ENCODE measurements at places on chromosomes 7 and 10.

DNA sequence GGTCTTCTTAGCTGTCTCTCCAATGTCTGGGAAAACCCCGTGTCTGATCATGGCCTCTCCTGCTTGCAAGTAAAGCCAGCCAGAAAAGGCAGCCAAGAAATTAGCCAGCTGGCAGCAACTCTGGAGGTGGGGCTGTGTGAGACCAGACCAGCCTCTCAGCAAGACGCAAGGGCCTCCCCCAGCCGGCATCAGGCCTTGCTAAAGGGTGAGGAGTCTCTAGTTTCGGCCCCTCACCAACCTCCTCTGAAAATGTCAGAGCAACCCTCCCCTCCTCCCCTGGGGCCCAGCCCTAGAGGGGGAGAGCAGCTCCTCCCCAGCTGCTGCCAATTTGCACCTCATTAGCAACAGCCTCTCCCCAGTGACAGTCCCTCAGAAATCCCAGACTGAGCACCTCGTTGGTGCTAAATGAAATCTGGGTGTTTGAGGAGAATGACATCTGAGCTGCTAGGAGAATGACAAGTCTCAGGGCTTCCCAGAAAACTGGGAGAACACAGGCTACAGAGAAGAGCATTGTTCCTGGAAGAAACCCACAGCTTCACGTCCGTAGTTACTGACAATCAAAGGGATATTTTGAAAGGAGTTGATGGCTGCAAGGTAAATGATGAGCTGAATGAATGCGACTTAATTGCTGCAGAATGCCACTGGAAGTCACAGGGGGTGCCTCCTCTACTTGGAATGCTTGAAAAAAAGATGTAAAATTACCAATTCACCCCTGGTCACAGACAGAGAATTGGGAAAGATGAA is 25.9 kb downstream of the DGKI start:
- no peak for DNase-seq

GRCh38 chr7:144384071-144384470 is 19.4 kb downstream of the NOBOX start:
- no peak for DNase-seq

DNA sequence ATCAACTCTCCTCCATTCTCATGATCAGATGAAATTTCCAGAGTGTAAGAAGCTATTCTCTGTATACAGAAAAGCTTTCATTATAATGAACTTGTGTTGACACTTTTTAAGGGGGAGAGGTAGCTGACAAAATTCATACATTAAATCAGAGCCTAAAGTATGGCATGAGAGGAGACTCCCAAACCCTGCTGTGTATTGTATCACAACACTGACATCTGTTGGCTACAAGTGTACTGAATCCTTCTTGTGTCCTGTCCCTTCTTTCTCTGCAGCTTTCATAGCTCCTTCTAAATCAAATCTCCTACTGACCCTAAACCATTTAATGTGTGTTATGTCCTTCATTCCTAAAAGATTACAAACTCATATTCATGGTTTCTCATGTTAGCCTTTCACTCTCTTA is 70.9 kb downstream of the GCC1 start:
- DNase-seq, result no peak

- no peak for DNase-seq
Measured at GRCh38 chr7:71348821-71349681, 217.1 kb downstream of the GALNT17 start.

DNA sequence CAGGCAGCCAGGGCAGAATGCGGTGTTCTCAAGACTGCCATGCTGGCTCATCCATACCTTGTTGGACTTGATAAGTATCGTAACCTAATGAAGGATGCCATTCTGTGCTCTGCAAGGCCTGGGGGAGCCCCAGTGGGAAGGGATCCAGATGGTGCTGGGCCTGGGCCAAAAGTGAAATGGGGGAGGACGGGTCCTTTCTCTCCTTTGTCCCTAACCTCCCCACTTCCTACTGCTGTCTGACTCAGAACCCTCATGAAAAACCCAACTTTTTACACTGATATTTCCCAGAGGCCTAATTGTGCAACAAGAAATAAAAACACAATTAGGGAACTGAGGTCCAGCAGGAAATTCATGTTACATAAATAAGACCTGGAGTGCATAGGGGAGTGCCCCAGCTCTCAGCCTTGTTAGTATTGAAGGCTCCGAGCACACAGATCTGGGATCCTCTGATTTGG is 193.7 kb upstream of the SVIL start:
- no peak for DNase-seq

DNA sequence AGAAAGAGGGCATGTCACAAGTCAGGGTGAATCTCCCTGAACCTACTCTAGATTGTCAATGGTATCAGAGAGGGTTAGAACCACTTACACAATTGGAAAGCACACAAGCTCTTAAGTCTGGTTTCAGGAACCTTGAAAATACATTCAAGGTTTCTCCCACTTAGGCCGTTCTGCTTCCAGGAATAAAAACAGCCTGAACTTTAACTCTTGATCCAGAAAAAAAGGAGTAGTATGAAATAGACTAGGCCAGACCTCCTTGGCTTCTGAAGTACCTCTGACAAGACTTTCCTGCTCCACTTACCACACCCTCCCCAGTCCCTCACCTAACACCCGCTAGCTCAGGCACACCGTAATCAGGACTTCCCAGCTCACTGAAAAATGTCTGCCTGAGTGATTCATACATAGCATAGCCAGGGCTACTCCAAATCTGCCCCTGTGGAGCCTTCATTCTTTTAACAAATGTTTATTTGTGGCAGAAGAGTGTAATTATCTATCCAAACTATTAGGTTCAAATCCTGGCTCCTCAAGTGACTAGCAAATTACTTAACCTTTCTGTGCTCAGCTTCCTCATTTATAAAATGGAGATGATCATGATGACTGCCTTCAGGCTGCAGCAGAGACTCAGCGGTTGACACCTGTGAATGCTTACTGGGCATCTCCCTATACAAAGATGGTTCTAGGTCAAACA is 30.3 kb upstream of the IL6 start:
- no peak for DNase-seq

- DNase-seq, result no peak
Measured at GRCh38 chr7:123797673-123798531, 47.1 kb upstream of the HYAL4 start.

DNA sequence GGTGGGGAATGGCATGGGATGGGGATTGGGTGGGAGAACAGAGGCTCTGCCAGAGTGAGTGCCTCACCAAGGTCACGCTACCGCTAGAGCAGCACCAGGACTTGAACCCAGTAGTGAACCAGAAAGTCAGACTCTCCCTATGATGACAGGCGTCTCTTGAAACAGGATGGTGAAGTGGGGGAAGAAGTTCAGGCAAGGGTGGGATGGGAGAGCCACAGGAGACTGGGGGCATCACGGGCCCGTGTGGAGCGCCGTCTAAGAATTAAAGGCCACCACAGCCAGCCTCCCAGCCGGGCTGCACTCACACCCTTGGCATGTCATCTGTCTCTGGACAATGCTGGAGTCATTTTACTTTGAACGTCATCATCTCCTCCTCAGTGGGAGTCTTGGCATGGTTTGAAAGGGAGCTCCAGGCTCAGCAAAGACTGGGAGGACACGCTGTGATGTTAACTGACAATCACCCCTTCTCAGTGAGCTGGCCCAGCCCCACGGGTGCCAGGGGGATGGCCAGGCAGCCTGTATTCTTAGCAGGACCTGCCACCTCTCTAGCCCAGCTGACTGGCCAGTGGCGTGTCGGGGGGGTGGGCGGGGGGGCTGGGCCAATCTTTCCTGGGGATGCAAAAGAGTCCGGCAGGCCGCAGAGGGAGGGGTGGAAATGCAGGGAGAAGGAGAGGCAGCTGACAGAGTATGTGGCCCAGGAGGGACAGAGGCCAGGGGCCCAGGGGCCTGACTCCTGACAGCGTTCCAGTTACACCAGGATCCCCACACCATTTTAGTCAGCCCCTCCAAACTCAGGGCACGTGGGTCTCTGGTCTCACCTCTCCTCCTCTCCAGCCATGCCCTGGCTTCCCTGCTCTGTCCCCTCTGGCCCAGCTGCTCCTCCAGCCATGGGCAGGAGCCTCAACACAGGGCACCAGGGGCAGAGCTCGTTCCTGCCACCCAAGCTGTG is 96.2 kb downstream of the VOPP1 start:
- DNase-seq, result no peak

DNA sequence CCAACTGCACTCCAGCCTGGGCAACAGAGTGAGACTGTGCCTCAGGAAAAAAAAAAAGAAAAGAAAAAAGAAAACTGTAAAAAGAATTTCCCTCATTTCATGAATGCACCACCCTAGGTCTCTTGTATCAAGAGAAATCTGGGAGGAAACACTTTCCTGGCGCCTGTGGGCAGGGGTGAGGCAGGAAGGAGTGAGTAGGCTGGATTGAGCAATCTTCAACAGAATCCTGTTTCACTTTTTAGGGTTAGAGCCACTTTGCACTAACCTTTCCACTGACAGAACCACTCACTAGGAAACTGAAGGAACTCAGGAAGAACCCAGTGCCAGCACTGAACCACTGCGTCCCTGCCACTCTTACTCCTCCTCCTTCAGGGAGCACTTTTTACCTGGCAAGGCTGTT is 282.1 kb downstream of the CCDC3 start:
- no peak for DNase-seq
